T-helper 1 cell (primary cell): ENCODE measurements at places on chromosomes 2 and 18.
A peak's percentile ranks its signal among the peaks of the same experiment; 100 is the strongest.

DNA sequence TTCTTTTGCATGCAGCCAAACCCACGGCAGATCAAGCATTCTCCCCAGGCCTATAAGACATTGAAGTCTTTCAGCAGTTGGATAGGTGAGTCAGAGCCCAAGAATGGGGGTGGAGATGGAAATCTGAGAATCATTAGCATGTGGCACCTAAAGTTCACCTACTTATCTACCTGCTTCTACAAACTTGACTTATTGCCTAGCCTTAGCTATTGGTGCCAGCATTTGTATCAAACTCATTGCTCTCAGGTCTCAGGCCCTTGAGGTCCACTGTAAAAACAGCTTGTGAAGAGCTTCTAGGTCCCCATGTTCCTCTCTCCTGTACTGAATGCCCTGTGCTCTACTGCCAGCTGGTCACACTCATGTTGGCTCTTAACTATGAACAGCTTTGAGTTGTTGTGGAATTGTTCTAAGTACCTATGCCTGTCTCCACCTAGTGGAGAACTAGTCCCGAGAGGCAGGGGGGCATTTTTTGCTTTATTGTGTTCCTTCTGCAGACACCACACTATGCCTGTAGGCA, 278.4 kb upstream of the SPRED2 start:
- no peak for DNase-seq

GRCh38 chr2:239028253-239028619, 180.4 kb downstream of the TWIST2 start:
- no peak for DNase-seq

- DNase-seq: no peak
Measured at GRCh38 chr2:24840164-24840869, 47.1 kb downstream of the CENPO start.

- no peak for DNase-seq
Measured at GRCh38 chr2:42339191-42339912, 21.7 kb downstream of the COX7A2L start.

DNA sequence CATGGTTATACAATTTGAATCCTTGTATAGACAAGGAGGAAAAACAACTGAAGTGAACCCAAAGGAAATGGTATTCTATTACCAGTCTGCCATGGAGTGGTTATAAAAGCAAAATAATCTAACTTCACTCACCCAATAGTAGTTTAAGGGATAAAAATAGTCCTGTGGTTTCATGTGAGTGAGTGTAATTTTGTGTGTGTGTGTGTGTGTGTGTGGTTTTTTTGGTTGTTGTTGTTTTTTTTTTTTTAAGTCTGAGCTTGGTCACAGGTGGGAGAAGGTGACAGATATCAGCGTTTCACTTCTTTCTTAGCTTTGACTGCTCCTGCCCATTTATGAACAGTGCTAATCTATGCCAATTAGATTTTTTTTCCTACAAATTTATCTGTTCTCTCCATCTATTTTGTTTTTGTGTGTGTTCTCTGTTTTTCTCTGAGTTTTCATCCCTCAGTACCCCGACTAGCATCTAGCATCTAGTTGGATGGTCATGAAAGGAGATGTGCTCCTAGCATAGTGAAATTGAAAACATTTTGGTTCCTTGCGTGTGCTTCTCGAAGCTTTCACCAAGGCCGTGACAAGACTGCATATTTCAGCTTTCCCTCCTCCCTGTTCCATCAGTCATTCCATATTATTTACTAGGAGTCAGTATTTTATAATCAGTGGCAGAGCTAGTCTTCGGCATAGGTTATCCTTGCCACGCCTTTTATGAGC, 200.1 kb upstream of the DTNA start:
- DNase-seq: no peak

DNA sequence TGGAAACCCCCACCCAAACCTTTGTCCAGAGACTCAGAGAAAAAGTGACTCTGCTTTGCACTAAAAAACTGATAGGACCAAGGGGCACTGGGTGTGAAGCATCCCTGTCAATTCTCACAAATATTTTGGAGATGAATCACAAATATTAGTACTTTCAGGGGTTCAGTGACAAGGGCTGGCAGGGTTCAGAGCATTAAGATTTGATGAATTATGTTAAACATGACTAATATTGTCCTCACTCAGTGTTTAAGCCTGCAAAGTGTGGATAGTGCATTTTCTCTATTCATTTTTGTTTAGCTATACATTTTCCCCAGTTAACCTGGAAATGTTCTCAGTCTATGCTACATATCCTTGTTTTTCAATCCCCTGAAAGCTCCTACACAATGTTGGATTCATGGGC, 65.3 kb upstream of the CCDC68 start:
- no peak for DNase-seq

DNA sequence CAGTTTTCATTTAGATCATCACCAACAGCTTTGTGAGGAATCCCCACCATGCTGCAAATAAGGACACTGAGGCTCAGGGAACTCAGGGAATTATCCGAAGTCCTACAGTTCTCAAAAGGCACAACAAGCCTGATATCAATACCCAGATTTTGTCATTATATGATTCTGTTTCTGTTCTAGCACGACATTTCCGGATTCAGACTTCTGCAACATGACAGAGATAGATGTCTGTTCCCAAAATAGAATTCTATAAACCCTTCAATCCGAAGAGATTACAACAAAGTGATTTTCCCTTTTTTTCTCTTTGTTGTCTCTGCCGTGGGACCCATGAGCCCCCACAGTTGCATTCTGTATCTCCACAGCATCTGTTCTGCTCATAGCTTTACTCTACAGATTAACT, 72.0 kb downstream of the DOCK10 start:
- no peak for DNase-seq

GRCh38 chr2:134252092-134252750, 1.7 kb upstream of the MGAT5 start:
- no peak for DNase-seq

DNA sequence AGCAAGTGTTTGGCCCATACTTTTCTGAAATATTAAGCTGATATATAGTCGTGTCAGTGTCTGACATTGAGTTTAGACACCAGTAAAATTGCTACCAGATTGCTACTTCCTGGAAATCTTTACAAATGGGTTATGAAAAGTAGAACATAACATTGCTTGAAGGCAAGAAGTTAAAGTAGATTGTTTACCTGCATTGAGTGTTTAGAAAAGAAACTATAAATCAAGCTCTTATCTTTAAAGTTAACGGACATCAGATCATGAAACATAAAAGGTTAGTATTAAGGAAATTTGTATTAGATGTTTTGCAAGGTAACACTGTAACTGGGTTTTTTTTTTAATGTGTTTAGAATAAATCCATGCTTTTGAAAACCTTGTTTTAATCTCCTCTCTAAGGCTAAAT, 4.8 kb upstream of the YES1 start:
- no peak for DNase-seq

DNA sequence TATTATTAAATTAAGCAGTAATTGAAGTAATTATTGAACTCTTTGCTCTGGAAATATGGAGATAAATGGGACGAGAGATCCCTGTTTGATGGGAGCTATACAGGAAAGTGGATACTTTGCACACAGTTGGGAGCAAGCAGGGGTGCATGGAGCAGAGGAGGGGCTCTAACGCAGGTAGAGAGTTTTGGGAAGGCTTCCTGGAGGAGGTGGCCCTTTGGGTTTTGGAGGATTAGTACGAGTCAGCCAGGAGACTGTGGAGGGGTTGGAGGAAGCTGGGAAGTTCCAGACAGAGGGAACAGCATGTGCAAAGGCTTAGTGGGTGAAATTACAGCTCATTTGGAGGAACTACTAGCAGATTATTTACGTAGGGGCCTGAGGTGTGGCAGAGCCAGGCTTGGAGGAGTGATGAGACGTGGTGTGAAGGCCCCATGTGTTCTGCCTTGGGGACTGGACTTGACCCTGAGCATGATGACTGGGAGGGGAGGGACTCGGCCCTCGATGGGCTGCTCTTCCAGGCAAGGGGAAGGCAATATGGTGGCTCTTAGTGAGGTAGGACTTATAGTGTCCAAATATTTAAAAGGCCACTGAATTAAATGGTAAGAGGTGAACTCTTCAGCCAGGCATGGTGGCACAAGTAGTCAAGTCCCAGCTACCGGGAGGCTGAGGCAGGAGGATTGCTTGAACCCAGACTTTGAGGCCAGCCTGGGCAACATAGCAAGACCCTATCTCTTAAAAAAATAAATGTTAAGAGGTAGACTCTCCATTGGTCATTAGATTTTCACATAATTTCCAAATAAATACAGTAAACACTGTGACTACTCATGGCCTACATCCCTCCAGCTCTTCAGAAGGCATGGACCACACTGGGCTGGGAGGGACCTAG, 30.2 kb downstream of the GREB1 start:
- no peak for DNase-seq

- DNase-seq: no peak
Measured at GRCh38 chr2:168196764-168197180, 50.6 kb downstream of the STK39 start.

DNA sequence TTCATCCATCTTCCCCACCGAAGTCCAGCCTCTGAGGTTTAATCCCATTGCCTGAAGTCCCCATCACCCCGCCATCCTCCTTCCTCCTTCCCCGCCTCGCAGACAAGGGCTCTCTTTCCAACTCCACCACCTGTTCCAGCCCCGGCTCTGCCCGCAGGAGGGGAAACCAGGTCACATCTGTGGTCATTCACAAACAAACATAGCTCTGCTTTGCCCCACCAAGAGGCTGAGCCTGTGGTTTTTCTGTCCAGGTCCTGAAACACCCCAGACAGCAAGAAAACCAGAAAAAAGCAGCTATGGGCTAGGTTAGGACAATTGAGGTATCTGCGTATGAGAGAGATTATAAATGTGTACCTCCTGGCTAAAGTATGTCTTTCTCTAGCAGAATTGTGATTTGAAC, 144.7 kb downstream of the GLI2 start:
- no peak for DNase-seq

DNA sequence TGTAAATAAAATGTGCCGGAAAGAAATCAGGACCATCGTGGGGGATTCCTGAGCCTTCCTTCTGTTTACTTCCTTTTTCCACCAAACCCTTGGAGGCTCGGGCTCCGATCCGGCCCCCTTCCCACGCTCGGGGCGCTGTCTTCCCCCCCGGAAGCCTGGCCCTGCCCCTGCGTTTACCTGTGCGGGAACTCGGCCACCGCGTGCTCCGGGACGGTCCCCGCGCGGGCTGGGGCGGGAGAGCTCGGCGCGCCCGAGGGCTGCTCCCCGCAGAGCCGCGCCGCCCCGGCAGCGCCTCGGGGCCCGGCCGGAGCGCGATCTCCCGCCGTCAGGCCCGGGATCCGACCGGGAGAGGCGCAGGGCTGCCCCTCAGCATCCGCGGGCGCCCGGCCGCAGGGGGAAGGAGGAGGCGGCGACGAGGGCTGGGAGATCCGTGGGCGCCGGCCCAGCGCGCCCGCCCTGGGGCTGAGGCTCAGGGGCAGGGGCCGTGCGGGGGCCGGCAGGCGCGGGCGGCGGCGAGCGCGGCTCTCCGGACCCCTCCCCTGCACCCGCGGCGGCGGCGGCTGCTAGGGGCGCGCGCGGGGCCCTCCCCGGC, 435 bp downstream of the ADCY3 start:
- DNase-seq: no peak

DNA sequence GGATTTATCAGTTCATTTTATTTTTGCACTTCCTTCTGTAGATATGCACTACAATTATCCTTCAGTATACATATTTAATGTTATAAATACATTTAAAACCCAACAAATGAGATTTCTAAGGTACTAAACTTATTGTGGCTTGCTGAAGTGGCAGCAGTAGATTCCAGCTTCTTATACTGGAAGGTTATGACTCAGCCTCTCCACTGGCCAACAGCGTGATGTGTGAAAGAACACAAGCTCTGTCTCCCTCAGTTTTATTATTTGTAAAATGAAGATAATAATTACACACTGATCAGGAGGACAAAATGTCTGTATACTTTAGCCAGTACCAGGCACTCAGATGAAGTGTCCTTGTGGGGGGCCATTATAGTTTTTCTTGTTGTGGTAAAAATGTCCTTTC, 1147.1 kb downstream of the CNTNAP5 start:
- no peak for DNase-seq

GRCh38 chr2:95539836-95540235, 52.0 kb upstream of the TRIM43 start:
- DNase-seq: peak; percentile 63

DNA sequence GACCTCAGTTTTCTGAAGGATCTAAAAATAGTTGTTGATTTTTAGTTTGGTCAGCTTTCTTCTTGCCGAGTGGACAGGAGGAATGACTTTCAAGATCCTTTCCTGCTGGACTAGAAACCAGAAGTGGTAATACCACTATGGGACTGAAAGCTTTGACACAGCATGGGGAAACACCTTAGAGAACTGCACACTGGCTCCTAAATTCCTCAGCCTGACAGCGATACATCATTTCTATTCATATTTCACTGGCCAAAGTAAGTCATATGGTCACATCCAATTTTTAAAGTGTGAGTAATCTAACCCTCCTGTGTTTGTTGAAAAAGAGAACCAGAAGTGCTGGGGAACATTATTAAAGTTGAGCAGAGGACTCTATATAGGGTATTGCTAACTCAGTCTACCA, 244.7 kb upstream of the MMADHC start:
- DNase-seq: no peak

GRCh38 chr2:36918307-36918706, 48.0 kb downstream of the STRN start:
- no peak for DNase-seq

- DNase-seq: no peak
Measured at GRCh38 chr2:222796413-222797103, 64.3 kb upstream of the ACSL3 start.

GRCh38 chr2:241541564-241542277, 16.8 kb upstream of the BOK start:
- DNase-seq: no peak

GRCh38 chr2:132477436-132477835, 60.8 kb downstream of the GPR39 start:
- DNase-seq: no peak

DNA sequence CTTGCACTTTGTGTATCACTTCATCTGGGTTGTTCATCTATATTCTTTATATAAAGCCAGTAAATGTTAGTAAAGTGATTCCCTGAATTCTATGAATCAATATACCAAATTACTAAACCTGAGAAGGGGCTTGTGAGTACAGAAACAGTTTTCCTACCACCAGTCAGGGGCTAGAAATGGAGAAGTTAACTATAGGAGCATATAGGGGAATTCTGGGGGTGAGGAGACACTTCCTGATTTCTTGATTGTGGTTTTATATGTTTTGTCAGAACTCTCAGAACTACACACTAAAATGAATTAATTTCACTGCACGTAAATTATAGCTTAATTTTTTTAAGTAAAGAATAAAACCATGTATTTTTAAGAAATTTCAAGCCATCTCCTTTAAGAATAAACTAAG, 93.7 kb downstream of the SESTD1 start:
- no peak for DNase-seq

- no peak for DNase-seq
Measured at GRCh38 chr2:221691571-221691970, 119.5 kb upstream of the EPHA4 start.

DNA sequence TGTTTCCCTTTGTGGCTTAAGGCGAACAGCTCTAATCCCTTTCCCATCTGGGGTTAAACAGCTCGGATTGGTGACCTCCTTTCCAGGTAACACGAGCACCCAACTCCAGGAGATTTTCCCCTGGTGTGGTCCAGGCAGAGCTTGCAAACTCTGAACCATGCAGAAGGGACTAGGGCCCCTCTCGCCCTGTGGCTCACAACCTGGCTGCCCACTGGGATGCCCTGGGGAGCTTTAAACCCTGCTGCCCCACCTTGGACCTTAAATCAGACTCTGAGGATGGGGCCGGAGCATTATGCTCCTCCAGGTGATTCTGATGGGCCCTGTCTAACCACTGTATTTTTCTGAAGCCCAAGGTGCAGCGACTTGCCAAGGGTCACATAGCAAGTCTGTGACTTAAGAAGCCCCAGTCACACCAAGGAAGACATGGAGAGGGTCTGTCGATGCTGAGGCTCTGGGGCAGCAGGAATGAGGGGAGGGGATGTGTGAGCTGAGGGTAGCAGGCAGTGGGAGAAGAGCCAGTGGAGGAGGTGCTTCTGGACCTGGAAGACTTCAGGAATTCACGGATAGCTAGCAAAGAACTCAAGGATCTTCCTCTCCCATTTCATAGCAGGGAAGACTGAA, 5.9 kb downstream of the ARID5A start:
- DNase-seq: no peak
